ENCODE measurements at places on chromosomes 12 and 14. TPM values are rescaled to one million over a fixed set of nuclear protein-coding genes. Genes with fewer than 3 reads are reported as not detected.

- no peak overlapping the region for H3K4me3 ChIP-seq
- no peaks in the 10 kb centered on the region for H3K27me3 ChIP-seq
- no peaks in the 10 kb centered on the region for H3K4me1 ChIP-seq
- no peak for DNase-seq
- H3K27ac ChIP-seq = no peak overlapping the region
These were observed 614.3 kb upstream of the MIS18BP1 start for GRCh38 chr14:45867046-45867894.

The TMEM132D gene
- not detected for total RNA-seq

- H3K4me1 ChIP-seq = no peaks in the 10 kb centered on the region
- H3K27me3 ChIP-seq = no peaks in the 10 kb centered on the region
- DNase-seq = no peak
- H3K36me3 ChIP-seq = no peaks in the 10 kb centered on the region
These were observed 30.4 kb upstream of the SIX1 start for GRCh38 chr14:60679566-60680258.

DNA sequence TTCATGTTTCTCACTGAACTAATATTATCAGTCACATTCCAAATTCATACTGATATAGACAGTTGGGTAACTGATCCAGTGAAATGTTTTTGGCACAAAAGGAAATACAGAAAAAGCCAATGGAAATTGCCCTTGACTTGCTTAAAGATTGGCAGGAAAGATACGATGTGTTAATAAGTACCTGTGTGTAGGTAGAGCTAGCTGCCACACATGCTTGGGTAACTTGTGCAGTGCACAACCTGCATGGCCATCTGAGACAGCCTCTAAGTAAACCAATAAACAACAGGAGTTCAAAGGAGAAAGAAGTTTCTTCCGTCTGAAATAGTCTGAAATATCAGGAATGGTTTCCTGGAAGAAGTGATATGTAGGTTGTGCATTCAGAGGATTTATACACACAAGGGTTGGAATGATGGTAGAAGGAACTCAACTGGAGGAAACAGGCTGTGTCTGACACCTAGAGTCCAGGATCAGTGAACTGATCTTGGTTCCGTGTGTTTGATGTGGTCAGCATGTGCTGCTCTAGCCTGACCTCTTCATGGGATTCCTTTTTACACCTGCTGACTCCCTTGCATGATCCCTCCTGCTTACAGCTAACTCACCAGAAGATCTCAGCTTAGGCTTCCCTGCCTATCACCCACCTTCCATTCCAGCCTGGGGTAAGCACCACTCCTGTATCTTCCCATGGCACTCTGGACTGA, 81.4 kb upstream of the KRR1 start:
- H3K4me3 ChIP-seq = no peak overlapping the region
- H3K27ac ChIP-seq = no peak overlapping the region
- DNase-seq = no peak

The SPIC gene
- 0.33 TPM for total RNA-seq

DNA sequence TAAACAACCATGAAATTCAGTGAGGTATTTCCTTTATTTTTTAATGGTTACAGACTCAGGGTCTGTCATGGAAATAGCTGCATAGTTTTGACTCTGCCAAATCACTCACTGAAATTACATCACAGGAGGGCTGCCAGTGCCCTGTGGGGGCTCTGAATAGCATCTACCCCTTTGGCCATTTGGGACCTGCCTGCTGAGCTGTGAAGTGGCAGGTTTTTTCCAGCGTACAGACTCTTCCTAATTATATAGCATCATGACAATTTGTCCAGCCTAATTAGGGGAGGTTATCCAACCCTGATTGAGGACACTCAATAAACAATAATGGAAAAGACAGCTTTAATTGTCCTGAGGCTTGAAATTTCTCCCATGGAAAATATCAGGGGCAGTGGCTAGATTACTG, 1.8 kb upstream of the COCH start:
- no peaks in the 10 kb centered on the region for H3K4me1 ChIP-seq
- H3K27ac ChIP-seq = no peak overlapping the region
- no peak overlapping the region for H3K4me3 ChIP-seq

- H3K36me3 ChIP-seq = no peaks in the 10 kb centered on the region
- no peak overlapping the region for H3K4me3 ChIP-seq
- no peaks in the 10 kb centered on the region for H3K27me3 ChIP-seq
- no peak overlapping the region for H3K27ac ChIP-seq
- no peaks in the 10 kb centered on the region for H3K4me1 ChIP-seq
These were observed 44.9 kb downstream of the CYP46A1 start for GRCh38 chr14:99728981-99729451.

The TAS2R19 gene
- total RNA-seq = 5.9 TPM
